ENCODE measurements at places on chromosomes 12 and 14.

DNA sequence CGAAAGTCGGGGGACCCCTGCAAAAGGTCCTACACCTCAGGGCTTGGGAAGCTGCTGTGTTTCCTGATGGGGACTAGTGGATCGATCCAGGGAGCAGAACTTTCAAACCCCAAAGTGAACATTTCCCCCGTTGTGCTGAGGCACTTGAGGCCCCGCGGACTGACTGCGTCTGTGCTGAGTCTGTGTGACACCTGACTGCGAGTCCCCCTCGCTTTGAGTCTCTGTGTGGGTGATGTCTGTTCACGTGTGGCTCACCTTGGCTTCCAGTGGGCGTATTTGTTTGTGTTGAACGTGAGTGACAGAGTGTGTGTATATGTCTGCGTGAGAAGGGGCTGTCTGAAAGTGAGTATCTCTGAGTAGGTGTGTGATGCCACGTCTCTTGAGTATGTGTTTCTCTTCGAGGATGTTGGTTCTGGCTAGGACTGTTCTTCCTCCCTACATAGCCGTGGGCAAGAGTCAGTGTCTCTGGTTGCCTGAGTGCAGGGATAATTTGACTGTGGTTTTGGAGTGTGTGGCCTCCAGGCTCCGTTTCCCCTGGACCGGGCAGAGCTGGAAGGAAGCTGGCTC lies 1.3 kb downstream of the TEAD4 start:
- DNase-seq: no peak

DNA sequence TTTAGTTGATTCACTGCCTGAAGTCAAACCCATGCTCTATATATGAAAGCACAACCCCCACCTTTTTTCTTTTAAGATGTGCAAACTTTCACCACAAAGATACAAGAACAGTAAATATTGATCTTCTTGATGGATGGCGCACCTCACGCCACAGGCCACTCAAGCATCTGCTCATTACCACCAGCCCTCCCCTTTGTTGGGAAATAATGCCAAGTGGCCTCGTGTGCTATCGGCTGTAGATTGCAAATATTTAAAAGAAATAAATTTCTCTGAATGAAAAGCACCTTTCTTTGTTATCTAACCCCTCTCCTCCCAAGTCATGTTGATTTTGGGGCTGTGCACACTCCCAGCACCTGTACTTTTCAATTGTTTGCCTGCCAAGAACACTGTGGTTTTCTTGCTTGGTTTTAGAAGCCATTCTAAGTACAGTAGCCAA lies 122.7 kb downstream of the C12orf42 start:
- DNase-seq: no peak

DNA sequence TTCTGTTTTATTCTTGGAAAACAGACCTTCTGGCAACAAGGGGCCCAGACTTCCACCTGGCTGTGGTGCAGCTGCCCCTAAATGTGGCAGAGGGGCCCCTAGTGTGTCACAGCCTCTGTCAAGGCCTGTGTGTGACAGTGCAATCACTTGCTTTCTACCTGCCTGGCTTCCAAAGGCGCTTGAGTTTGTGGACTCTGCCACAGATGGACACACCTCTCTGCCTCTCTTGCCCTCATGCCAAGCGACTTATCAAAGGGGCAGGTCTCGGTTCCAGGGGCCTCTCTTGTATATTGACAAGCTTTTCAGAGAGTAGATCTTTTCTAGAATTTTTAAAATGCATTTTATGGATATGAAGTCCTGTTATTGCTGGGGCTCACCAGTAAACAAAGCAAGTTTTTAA lies 217.2 kb downstream of the SLC15A4 start:
- no peak for DNase-seq

DNA sequence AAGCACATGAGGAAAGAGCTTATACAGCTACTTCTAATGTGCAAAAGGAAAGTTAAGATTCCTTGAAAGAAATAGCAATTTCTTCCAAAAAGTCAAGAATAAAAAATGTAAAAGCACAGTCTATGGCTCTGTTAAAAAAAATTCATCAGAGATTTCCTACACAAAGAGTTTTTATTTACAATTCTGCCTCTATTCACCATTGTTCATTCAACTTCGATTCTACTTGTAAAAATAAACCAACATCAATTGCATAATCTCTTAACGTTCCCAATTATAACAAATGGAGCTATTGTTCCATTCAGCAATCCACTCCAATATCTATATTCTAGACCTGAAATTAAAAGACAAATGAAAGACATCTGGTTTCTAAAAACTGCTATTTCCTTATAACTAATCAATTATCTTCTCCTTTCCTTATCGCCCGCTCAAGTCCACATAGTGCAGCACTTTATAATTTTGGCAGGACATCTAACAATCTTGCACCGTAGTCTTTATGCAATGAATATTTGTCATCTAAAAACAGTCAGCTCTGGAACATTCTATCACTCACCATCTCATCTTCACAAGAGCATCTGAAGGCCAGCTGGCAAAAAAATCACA lies 6.2 kb downstream of the EIF2S3B start:
- no peak for DNase-seq

DNA sequence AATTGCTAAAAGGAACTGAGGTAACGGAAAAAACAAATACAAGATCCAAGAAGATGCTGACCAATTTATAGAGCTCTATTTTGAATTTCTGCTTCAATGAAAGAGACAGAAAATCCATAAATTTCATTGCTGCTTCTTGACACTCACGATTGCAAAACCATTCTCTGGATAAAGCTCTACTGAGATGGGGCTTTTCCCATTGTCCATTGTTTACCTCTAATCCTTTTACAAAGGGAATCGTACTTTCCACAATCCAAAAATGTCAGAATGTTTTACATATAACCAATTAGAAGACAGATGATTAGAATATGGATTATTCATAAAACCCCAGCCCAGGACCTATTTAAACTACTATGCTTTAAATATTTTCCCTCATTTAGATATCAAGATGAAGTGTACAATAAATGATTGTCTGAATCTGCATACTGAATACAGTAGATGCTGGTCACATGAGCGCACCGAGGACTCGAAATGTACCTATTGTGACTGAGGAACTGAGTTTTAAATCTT lies 16.7 kb upstream of the TMCC3 start:
- no peak for DNase-seq

DNA sequence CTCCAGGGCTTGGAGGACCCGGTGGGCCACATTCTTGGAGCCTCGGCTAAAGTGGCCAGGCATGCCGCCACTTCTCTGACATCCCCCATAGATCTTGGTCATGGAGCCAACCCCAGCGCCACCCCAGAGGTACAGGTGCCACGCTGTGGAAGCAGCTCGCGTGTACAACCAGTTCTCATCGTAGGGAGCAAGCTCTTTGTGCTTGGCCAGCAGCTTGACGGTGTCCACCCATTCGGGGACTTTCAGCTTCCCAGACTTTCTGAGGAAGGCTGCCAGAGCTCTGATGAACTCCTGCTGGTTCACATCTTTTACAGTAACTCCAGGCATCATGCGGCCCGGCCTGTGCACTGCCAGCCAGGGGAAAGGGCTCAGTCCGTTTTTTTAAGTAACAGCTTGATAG lies 29.3 kb upstream of the EAPP start:
- no peak for DNase-seq

DNA sequence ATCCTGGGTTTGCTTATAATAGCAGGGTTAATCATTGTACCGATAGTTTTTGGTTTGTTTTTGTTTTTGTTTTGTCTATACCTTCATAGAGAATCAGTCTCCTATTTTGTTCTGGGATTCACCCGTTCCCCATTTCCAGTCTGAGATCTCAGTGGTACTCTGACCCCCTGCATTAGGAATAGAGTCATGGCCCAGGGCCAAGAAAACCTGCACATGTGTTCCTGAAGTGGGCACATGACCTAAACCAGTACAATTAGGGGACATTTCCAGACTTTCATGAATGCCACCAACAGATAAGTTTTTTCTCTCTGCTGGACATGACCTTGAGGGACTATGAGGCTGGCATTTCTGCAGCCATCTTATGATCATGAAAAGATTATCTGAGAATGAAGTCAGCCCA lies 52.5 kb downstream of the MRPL42 start:
- no peak for DNase-seq

DNA sequence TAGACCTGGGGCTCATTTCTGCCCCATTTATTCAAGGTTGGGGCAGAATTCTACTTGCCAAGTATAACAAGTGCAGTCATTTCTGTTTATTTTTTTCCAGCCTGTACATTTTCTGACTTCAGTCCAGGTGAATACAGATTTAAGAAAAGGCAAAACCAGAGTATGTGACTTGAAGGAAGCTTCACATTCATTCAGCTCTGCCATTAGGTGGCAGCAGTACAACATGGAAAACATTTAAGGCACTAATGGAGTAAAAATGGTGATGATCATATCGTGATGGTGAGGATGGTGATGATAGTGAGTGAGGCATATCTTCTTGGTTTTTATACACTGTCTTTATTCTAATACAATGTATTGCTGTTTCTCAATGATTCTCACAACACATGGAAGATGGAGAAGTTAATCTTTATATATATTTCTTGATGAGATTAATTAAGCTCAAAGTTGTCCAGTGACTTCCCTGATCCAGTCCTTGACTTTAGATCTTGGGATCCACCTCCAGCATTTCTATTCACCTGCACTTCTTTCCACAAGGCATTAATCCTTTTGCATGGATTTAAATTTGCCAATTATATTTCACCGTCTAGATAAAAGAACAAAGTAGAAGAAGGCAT lies 176.7 kb upstream of the SEL1L start:
- no peak for DNase-seq

DNA sequence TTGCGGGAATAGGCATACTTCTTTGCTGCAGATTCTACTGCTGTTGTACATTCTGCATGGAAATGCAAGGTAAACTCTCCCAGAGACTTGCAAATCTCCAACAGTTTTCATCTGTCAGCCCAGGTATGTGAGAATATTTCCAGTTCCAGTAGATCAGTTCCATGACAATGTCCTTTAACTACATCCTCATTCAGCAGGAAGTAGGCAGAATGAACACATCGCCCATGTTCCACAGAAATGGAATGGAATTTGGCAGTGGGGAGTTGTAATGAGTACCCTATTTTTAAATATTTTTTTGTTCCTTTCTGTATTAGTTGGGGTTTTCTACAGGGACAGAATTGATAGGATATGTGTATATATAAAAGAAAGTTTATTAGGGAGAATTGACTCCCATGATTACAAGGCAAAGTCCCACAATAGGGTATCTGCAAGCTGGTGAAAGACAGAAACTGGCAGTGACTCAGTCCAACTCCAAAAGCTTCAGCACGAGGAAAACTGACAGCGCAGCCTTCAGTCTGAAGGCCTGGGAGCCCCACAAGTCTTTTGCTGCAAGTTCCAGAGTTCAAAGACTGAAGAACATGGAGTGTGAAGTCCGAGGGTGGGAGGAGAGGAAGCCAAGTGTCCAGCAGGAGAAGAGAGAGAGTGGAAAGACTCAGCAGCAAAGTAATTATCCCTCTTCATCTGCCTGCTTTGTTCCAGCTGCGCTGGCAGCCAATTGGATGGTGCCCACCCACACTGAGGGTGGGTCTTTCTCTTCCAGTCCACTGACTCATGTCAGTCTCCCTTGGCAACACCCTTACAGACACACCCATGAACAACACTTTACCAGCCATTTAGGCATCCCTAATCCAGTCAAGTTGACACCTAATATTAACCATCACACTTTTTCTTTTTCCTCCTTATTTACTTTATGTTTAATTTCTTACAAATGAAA lies 110.4 kb upstream of the SCAF11 start:
- DNase-seq: no peak

- DNase-seq: no peak
Observed at GRCh38 chr12:15602051-15602672, 187.0 kb downstream of the EPS8 start.

GRCh38 chr14:101889366-101889765 lies 75.0 kb upstream of the DYNC1H1 start:
- DNase-seq: no peak

GRCh38 chr14:69244946-69245345 lies 15.0 kb upstream of the GALNT16 start:
- DNase-seq: no peak

DNA sequence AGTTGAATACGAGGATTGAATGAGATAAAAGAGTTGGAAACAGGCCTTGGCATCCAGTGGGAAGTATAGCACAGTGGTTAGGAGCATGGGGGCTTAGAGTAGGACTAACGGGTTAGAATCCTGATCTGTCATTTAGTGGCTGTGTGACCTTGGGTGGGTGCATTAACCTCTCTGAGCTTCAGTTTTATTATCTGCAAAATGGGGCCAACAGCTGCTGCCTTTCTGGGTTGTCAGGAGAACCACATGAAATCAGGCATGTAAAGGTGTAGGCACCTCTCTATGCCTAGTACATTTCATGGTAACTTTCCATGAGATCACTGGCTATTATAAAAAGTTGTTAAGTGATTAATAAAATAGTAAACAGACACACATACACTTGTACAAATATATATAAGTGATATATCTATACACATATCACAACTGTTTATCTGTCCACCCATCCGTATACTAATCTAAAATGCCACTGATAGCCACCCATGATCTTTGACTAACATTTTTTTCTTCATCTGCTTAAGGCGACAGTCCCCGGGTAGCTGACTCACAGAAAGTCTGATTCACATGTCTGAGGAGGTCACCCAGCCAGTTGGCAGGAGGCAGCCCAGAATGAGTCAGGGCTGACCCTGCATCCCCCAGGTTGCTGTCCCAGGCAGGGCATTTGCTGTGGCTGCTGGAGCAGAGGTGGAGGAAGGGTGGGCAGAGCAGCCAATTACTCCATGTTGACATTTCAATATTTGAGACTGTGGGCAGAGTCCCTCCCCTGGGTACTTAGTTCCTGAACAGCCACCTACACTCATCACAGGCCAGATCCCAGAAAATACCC lies 125.6 kb upstream of the NOS1 start:
- DNase-seq: no peak

DNA sequence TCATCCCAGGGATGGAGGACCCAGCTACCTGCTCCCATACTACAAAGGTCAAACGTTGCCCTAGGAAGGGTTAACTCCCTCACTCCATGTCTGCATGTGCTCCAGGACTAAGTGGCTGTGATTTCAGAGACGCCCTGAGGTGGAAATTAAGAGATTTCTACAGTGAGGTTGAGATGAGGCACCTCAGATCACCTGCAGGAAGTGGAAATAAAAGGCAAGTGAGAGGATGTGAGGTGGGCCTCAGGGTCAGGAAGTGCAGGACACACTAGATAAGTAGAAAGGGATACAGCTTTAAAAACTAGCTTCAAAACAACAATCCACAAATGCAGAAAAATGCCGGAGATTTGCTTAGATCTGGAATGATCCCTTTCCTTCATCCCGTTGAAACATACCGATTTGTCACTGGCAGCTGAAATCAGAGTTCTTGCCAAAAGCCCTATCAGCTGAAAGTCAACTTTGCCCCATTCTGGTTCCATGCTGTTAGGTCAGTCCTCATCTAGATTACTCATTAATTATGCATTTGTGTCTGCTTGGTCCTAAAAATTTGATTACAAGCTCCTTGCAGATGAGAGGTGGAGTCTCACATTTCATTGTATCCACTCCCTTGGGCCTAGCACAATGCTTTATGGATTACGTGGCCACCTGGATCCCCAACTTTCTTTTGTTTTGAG lies 6.6 kb downstream of the PLBD1 start:
- no peak for DNase-seq

DNA sequence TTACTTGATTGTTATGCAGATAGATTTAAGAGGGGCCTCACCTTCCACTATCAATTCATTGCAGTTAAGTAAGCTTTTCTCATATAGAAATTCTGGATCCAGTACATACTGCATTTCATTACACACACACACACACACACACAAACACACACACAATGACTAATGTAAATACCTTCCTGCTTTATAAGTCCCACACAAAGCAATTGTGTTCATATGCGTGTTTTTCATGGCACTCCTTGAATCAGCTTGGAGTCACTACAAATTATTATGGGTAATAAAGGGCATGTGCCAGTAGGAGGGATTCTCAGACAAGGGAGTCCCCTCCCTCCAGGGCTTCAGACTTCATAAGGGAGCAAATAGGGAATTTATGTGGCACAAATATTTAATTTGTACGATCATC lies 4.5 kb downstream of the MIPOL1 start:
- DNase-seq: no peak

- no peak for DNase-seq
Observed at GRCh38 chr14:74735125-74735524, 22.2 kb downstream of the FCF1 start.

All from T-helper 2 cell (primary cell).